HepG2 (cell line): ENCODE measurements at places on chromosomes 7 and 10. TPM values are rescaled to one million over a fixed set of nuclear protein-coding genes. Genes with fewer than 3 reads are reported as not detected.

DNA sequence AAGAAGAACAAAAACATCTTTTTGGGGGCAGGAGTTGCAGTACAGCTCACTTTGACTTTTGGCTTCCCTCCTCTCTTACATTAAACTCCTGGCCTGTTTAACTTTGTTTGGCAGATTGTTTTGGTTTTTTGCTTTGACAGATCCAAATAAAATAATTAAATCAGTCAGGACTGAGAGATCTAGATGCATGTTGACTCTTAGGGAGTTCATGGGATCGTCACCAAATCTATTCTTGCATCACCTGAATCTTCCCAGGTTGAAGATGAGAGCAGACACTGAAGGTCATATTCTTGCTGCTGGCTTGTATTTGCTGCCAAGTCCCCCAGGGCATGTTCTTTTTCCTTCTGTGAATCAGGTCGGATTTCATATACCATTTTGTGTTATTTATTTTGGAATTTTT, 759.4 kb downstream of the CNTNAP2 start:
- no peaks in the 10 kb centered on the region for H3K27me3 ChIP-seq
- H3K4me1 ChIP-seq, result no peaks in the 10 kb centered on the region
- DNase-seq, result no peak
- no peak overlapping the region for H3K4me3 ChIP-seq

- DNase-seq, result peak; percentile 44
- H3K27me3 ChIP-seq, result no peaks in the 10 kb centered on the region; the same call in 2 of the 3 replicates
- H3K36me3 ChIP-seq, result no peaks in the 10 kb centered on the region
- H3K4me1 ChIP-seq, result peaks cover 34% of the 10 kb centered on the region
These were observed 479 bp downstream of the PNPLA8 start for GRCh38 chr7:108525327-108525984.

DNA sequence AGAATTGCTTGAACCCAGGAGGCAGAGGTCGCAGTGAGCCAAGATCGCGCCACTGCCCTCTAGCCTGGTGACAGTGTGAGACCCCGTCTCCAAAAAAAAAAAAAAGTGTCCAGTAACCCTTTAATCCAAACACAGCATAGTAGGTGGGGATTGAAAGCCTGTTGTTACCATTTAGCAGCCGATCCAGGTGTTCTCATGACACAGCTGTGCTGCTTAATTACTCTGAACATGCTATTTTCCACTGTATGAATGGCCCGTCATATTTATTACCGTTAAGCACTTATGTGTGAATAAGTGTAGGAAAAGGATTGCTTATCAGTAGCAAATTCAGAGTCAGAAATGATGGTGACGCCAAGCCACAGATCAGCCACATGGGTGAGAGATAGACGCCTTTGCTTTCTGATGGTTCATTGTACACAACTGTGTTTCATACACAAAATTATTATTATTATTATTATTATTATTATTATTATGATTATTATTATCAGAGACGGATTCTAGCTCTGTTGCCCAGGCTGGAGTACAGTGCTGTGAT, 11.6 kb upstream of the ORAI2 start:
- DNase-seq, result no peak
- no peaks in the 10 kb centered on the region for H3K27me3 ChIP-seq
- H3K27ac ChIP-seq, result no peak overlapping the region
- no peak overlapping the region for H3K4me3 ChIP-seq

The GIMAP6 gene
- total RNA-seq, result not detected in 2 replicates

The SORCS1 gene
- not detected in 2 replicates for total RNA-seq

The PKD2L1 gene
- total RNA-seq, result 0.07 and 0.31 TPM in 2 replicates

The LEP gene
- not detected in 2 replicates for total RNA-seq

The FAM25G gene
- not detected in 2 replicates for total RNA-seq

The MCMBP gene
- total RNA-seq, result 62.4 and 71.8 TPM in 2 replicates

The GPC2 gene
- total RNA-seq, result 0.10 and 0.64 TPM in 2 replicates

The TMEM184A gene
- 3.1 and 9.5 TPM in 2 replicates for total RNA-seq
